ENCODE measurements at places on chromosomes 1 and 21.

DNA sequence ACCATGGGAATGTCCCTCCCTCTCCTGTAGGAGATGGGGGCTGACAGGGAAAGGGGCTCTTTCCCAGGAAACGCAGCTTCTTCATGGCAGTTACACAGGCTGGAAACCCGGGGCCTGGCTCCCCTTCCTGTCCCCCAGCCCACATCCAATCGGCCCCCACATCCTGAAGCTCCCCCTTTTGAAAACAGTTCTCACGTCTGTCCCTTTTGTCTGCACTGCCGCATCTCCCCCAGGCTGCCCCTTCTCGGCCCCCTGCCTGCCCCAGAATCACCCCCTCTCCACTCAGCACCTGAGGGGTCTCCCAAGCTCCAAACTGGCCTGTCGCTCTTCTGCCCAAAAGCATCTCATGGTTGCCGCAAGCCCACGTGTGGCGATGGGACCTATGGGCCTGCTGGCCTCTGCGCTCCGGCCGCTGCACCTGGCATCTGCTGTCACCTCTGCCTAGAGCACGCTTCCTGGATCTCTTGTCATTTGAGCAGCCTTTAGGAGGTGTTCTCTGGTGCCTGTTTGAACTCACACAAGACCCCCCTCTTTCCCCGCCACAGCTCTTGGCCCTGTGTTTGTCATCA, 867 bp downstream of the SLC1A7 start:
- no peaks in the 10 kb centered on the region for H3K36me3 ChIP-seq
- H3K4me3 ChIP-seq: no peak overlapping the region
- peaks cover 8% of the 10 kb centered on the region for H3K27me3 ChIP-seq
- H3K4me1 ChIP-seq: no peaks in the 10 kb centered on the region
- H3K27ac ChIP-seq: no peak overlapping the region

DNA sequence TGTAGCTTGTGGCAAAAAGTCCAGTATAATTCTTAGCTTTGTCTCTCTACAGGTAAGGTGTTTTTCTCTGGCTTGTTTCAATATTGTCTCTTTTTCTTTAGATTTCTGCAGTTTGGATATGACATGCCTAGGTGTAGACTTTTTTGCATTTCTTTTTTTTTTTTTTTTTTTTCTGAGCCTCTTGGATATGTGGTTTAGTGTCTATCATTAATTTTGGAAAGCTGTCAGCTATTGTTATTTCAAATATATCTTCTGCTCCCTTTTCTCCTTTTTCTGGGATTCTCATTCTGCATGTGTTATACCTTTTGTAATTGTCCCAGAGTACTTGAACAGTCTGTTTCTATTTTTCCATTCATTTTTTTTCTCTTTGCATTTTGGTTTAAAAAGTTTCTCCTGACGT, 243.2 kb downstream of the DSCAM start:
- H3K27ac ChIP-seq: no peak overlapping the region
- no peaks in the 10 kb centered on the region for H3K27me3 ChIP-seq
- no peak overlapping the region for H3K4me3 ChIP-seq
- no peaks in the 10 kb centered on the region for H3K36me3 ChIP-seq
- DNase-seq: no peak

- peak overlapping the region; percentile 77 for H3K27ac ChIP-seq
- H3K4me1 ChIP-seq: peaks cover 32% of the 10 kb centered on the region
- peaks cover 21% of the 10 kb centered on the region for H3K36me3 ChIP-seq
- no peaks in the 10 kb centered on the region for H3K27me3 ChIP-seq
- DNase-seq: peak; percentile 27
These were observed 32.9 kb upstream of the IL12RB2 start for GRCh38 chr1:67274623-67275325.

- H3K27ac ChIP-seq: no peak overlapping the region
- H3K4me3 ChIP-seq: no peak overlapping the region
- no peaks in the 10 kb centered on the region for H3K27me3 ChIP-seq
- no peaks in the 10 kb centered on the region for H3K4me1 ChIP-seq
- no peak for DNase-seq
These were observed 680.1 kb downstream of the MATN1 start for GRCh38 chr1:30043256-30043655.

GRCh38 chr1:86447198-86447790, 21.4 kb upstream of the CLCA1 start:
- no peak for DNase-seq
- no peak overlapping the region for H3K27ac ChIP-seq
- H3K36me3 ChIP-seq: no peaks in the 10 kb centered on the region

GRCh38 chr21:36203603-36203889, 46.9 kb downstream of the DOP1B start:
- H3K4me1 ChIP-seq: peaks cover 30% of the 10 kb centered on the region
- H3K36me3 ChIP-seq: peaks cover 28% of the 10 kb centered on the region
- no peak overlapping the region for H3K4me3 ChIP-seq
- peak; percentile 55 for DNase-seq
- H3K27me3 ChIP-seq: no peaks in the 10 kb centered on the region

GRCh38 chr1:235930543-235930942, 63.8 kb upstream of the LYST start:
- H3K4me3 ChIP-seq: no peak overlapping the region
- no peak overlapping the region for H3K27ac ChIP-seq
- no peaks in the 10 kb centered on the region for H3K36me3 ChIP-seq
- H3K27me3 ChIP-seq: peaks cover 23% of the 10 kb centered on the region
- no peak for DNase-seq

GRCh38 chr1:110068646-110069403, 1.6 kb downstream of the ALX3 start:
- H3K36me3 ChIP-seq: no peaks in the 10 kb centered on the region
- DNase-seq: peak; percentile 38
- H3K4me1 ChIP-seq: peaks cover 5% of the 10 kb centered on the region
- peaks cover 99% of the 10 kb centered on the region for H3K27me3 ChIP-seq
- no peak overlapping the region for H3K27ac ChIP-seq
- peak overlapping the region; percentile 2 for H3K4me3 ChIP-seq

- H3K4me1 ChIP-seq: peaks cover 4% of the 10 kb centered on the region
- H3K27me3 ChIP-seq: no peaks in the 10 kb centered on the region
- DNase-seq: no peak
- H3K36me3 ChIP-seq: peaks cover 33% of the 10 kb centered on the region
- H3K4me3 ChIP-seq: no peak overlapping the region
- no peak overlapping the region for H3K27ac ChIP-seq
These were observed 42.3 kb downstream of the PAFAH2 start for GRCh38 chr1:25955553-25955952.

DNA sequence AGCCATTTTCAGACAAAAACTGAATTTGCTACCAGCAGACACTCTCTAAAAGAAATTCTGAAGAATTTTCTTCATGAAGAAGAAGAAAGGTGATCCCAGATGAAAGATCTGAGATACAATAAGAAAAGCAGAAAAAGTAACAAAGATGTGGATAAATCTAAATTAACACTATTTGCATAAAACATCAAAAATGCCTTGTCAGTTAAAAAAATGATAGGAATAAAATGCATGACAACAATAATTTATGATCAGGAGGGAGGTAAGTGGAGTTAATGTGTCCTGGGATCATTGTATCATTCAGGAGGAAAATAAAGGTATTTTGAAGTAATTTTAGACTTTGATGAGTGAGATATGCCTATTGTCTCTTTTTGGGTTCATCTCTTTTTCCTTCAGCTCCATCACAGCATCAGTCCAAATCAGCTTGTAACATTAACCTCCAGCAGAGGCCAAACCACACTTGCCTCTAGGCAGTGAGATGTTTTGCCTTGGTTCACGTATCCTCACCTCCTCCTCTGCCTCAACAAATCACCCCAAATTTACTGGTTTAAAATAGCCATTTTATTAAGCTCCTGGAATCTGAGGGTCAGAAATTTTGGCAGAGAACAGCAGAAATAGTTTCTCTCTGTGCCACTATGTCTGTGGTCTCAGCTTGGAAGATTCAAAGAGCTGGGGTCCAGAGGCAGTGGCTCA, 76.9 kb upstream of the HIVEP3 start:
- H3K4me1 ChIP-seq: peaks cover 8% of the 10 kb centered on the region
- peaks cover 6% of the 10 kb centered on the region for H3K36me3 ChIP-seq
- H3K27ac ChIP-seq: no peak overlapping the region
- H3K4me3 ChIP-seq: no peak overlapping the region
- no peaks in the 10 kb centered on the region for H3K27me3 ChIP-seq

DNA sequence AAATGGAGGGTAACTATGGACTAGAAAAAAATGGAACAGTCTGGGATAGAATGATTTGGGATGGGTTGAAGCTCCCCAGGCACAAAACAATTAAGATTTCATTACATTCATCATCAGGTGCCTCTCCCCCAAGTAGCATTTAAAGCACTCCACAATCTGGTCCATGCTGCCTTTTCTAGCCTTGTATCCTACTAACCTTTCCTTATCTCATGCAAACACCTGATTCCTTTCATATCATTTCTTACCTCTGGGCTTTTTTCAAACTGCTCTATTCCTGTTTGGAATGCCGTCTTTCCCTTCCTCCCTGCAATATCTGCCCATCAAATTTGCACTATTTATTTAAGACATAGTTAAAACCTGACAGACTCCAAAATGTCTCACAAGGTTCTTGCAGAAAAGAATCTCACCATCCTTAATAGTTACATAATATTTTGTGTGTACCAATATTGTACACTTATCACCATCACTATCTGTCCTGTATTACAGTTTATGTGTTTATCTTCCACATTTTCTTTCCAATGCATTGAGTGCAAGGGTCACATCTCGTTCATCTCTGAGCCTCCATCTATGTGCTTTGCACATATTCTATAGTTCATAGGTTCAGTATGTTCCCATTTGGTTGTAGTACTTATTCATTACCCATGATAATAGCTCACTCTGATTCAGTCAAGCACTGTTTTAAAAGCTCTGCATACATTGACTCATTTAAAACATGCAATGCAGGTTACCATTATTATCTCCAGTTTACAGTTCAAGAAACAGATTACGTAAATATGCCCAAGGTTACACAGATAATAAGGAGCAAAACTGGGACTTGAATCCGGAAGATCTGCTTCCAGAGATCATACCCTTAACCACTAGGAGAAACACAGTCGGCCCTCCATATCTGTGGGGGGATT, 16.1 kb upstream of the SHCBP1L start:
- no peaks in the 10 kb centered on the region for H3K36me3 ChIP-seq
- no peak overlapping the region for H3K27ac ChIP-seq
- no peak for DNase-seq
- peaks cover 8% of the 10 kb centered on the region for H3K27me3 ChIP-seq
- H3K4me1 ChIP-seq: no peaks in the 10 kb centered on the region
- no peak overlapping the region for H3K4me3 ChIP-seq

DNA sequence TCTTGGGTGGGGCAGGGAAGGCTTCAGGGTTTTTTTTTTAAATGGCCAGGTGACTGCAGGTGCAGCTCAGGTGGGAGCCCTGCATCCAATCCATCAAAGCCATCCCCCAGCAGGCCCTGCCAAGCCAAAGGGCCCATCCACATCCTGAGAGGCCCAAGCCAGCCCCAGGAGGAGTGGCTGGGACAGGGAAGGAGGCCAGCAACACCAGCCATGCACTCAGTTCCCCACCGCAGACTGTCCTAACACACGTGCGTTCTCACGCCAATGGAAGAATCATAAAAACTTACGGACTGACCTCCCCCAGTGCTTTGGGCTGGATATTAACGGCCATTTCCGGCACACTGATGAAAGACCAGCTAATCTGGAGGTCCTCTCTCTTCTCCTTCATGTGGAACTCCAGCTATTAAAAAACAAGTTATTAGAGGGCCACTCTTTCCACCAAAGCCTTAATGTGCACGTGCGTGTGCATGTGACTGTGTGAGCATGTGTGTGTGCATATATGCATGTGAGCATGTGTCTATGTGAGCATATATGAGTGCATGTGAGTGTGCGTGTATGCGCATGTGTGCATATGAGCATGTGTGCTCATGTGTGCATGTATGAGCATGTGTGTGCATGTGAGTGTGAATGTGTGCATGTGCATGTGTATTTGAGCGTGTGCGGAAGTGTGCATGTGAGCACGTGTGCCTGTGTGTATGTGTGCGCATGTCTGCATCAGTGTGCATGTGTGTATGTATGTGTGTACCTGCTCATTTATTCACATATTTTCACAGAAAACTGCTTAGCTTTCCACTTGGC, 35.1 kb downstream of the C2CD2 start:
- DNase-seq: no peak
- H3K4me3 ChIP-seq: no peak overlapping the region
- peaks cover 13% of the 10 kb centered on the region for H3K4me1 ChIP-seq
- H3K36me3 ChIP-seq: peaks cover 18% of the 10 kb centered on the region
- no peak overlapping the region for H3K27ac ChIP-seq
- no peaks in the 10 kb centered on the region for H3K27me3 ChIP-seq

DNA sequence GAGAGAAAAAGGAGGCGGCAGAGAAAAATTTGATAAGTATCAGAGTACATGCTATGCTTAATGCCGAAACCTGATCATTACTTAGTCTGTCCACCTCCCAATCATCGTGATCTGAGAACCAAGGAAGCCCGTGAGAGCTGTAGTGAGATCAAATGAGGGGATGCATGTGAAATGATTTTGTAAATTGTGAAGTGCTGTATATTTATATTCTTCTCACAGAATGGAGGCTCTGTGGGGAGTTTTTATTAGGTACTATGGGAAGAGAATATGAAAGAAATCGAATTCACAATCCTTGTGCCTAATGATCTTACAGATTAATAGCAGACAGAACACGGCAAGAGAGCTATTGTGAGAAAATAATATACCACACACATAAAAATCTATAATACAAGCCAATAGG, 115.5 kb downstream of the LYPLAL1 start:
- H3K36me3 ChIP-seq: no peaks in the 10 kb centered on the region
- no peak overlapping the region for H3K27ac ChIP-seq
- H3K27me3 ChIP-seq: no peaks in the 10 kb centered on the region
- H3K4me1 ChIP-seq: no peaks in the 10 kb centered on the region

- H3K4me1 ChIP-seq: no peaks in the 10 kb centered on the region
- no peak overlapping the region for H3K4me3 ChIP-seq
- no peak overlapping the region for H3K27ac ChIP-seq
These were observed 66.3 kb upstream of the NTPCR start for GRCh38 chr1:232883992-232884661.

GRCh38 chr1:63063367-63063766, 259.0 kb upstream of the FOXD3 start:
- H3K27ac ChIP-seq: no peak overlapping the region
- no peaks in the 10 kb centered on the region for H3K4me1 ChIP-seq
- H3K36me3 ChIP-seq: no peaks in the 10 kb centered on the region

GRCh38 chr21:45380566-45380965, 24.4 kb upstream of the COL18A1 start:
- no peak for DNase-seq
- H3K4me3 ChIP-seq: no peak overlapping the region
- no peak overlapping the region for H3K27ac ChIP-seq
- H3K27me3 ChIP-seq: peaks cover 58% of the 10 kb centered on the region

GRCh38 chr1:211723273-211723672, 47.9 kb upstream of the NEK2 start:
- no peaks in the 10 kb centered on the region for H3K36me3 ChIP-seq
- H3K27ac ChIP-seq: no peak overlapping the region
- no peak overlapping the region for H3K4me3 ChIP-seq
- H3K27me3 ChIP-seq: peaks cover 14% of the 10 kb centered on the region
- H3K4me1 ChIP-seq: no peaks in the 10 kb centered on the region

DNA sequence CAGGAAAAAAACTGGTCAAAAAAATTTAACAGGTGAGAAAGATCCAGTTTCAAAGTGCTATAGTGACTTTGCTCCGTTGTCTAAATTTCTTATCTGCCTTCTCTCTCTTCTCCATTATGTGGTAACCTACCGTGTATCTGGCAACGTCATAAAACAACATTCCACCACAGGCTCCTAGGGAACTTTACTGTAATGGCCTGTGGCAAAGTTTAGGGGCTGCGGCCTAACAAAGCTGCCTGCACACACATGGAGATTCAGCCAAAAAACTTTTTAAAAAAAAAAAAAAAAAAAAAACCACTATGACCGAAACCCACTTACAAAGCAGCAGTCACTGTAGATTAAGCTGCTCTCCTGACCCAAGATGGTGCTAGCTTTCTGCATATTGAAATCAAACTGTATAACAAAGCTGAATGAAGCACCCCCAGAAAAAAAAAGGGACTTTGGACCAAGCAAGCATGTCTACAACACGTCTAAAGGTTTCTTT, 202.6 kb downstream of the SLC45A1 start:
- peaks cover 51% of the 10 kb centered on the region for H3K36me3 ChIP-seq
- no peak for DNase-seq
- H3K27me3 ChIP-seq: no peaks in the 10 kb centered on the region

Measured in activated naive CD4-positive, alpha-beta T cell treated with anti-CD3 and anti-CD28 coated beads, Interleukin-2, amount 10 ng/mL, durations not matched to agents 7 days and 5 days (primary cell).